Ureter (tissue), 1 donor: ENCODE measurements at places on chromosomes 5 and 9. TPM values are rescaled to one million over a fixed set of nuclear protein-coding genes. Genes with fewer than 3 reads are reported as not detected.

DNA sequence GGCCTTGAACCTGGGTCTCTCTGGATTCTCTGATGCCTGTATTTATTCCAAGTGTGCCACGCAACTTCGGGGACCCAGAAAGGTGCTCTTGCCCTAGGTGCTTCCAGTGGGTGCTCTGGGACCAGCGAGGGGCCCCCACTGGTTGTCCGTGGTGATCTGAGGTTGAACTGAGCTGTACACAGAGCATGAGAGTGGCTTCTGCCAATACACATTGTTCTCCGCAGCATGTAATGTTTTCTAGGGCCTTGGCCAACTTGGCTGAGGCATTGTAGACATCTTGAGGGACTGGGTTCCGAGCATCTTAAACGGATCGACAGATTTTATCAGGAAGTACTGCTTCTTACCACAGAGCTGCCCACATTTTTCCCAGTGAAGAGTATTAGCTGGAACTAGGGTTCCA, 117.9 kb downstream of the MTX3 start:
- no peak for DNase-seq

DNA sequence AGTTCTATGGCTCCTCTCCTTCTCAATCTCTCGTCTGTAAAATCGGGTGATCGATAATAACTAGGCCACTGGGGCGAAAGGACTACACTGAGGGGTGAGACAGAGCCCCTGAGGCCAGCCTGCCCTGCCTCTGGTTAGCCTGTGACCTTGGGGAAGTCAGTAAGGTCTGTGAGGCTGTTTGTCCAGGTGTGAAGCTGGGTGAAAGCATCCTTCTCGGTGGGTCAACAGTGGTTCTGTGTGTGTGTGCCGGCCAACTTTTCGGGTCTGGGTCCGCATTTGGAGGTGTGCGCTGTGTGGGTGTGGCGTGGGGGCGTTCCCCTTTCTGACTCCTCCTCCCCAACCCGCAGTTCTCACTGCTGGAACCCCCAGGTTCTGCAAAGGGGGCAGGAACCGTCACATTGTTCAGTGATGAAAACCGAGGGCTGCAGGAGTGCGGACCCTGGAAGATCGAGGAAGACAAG, 5.0 kb upstream of the RNF44 start:
- DNase-seq = no peak

- no peak for DNase-seq
Measured at GRCh38 chr5:6837519-6838110, 124.4 kb downstream of the TENT4A start.

DNA sequence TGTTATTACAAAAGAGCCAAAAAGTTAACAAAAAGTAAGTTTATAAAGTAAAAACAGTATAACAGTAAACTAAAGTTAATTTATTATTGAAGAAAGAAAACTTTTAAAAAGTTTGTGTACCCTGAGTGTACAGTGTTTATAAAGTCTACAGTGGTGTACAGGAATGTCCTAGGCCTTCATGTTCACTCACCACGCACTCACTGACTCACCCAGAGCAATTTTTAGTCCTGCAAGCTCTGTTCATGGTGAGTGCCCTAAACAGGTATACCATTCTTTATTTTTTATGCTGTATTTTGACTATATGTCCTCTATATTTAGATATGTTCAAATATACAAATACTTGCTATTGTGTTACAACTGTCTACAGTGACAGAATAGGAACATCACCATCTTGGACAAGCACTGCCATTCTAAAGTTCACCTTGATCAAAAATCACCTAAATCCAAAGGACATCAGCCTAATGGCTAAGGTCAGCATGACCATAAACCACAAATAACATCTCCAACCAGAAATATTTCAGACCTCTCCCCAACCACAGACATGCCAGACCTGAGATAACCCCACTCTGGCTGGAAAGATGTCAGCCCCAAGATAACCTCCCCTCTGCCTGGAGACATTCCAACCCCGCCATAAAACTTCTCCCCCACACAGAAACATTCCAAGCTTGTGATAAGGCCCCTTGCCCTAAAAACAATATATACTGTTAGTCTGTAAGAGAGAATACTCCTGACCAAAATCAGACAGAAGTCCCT, 56.1 kb downstream of the AGXT2 start:
- DNase-seq = no peak

- DNase-seq = no peak
Measured at GRCh38 chr9:117448066-117448465, 33.2 kb upstream of the ASTN2 start.

Gene ARHGEF39
- total RNA-seq = 1.0 TPM

Gene CEL
- 3.0 TPM for total RNA-seq

Gene MCTP1
- total RNA-seq = 35.8 TPM

Gene IFNB1
- not detected for total RNA-seq
